ENCODE measurements at places on chromosomes 4 and X.

- DNase-seq = no peak
These were observed 142.9 kb downstream of the PCDH7 start for GRCh38 chr4:30863021-30863420.

DNA sequence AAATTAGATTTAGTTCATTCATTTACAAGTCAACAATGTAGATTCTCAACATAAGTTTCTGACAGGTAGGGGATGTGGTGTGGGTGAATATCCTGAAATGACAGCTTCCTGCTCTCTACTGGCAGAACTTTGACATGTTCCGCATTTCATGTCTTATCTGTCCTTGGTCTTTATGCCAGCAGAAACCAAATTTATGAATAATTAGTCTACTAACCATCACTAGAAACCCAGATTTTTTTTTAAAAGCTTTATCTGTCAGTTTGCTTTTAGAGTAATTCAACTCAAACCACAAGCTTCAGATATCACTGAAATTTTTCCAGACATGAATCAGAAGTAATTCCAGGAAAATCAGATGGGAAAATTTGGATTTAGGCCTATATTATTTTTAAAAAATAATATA is 17.9 kb downstream of the COQ2 start:
- DNase-seq = no peak

GRCh38 chr4:4402966-4403365 is 16.1 kb downstream of the NSG1 start:
- DNase-seq = no peak

GRCh38 chrX:137363559-137363958 is 202.4 kb upstream of the ZIC3 start:
- no peak for DNase-seq

DNA sequence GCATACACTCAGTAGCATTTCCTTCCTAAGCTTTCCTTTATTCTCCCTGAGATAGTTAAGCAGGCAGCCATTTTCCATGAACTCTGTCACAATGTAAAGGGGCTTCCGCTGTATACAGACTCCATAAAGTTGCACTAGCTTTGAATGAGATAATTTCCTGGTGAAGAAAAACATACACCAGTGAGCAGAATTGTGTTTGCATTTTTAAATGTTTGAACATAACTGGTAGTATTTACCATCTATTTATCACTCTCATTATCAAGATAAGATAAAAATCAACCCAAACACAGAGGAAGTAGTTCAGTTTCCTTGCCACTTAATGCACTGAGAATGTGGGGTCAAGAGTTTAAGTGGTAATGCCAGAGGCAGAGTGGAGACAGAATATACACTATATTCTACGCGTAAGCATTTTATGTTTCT is 54.1 kb downstream of the TXK start:
- DNase-seq = no peak

GRCh38 chr4:114015444-114015899 is 36.0 kb upstream of the ARSJ start:
- DNase-seq = no peak
